Ecto neural progenitor cell (in vitro differentiated cells): ENCODE measurements at places on chromosomes 4 and X.
A peak's percentile ranks its signal among the peaks of the same experiment; 100 is the strongest.

- DNase-seq = no peak
Measured at GRCh38 chr4:84110040-84110439, 389.1 kb downstream of the NKX6-1 start.

- DNase-seq = no peak
Measured at GRCh38 chr4:40197879-40198689, 1.3 kb downstream of the RHOH start.

DNA sequence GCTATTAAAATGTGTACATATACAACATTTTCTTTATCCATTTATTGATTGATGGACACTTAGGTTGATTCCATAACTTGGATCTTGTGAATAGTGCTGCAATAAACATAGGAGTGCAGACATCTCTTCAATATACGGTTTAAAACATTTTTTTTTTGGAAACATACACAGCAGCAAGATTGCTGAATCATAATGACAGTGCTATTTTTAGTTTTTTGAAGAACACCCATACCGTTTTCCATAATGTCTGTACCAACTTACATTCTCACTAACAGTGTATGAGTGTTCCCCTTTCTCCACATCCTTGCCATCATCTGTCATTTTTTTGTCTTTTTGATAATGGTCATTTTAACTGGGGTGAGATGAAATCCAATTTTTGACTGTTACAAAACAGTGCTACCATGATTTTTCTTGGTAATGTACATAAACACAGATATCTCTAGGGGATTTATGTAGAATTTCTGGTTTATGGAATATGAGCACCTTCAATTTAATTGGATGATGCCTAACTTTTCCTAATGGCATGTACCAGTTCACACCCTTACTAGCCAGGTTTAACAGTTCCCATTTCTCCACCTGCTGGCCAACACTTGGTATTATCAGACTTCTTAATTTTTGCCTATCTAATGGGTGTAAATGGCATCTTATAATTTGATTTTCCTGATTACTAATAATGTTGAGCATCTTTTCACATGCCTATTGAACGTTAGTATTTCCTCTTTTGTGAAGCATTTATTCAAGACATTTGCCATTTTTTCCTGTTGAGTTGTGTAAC, 21.0 kb upstream of the TMSB15B start:
- DNase-seq = no peak

DNA sequence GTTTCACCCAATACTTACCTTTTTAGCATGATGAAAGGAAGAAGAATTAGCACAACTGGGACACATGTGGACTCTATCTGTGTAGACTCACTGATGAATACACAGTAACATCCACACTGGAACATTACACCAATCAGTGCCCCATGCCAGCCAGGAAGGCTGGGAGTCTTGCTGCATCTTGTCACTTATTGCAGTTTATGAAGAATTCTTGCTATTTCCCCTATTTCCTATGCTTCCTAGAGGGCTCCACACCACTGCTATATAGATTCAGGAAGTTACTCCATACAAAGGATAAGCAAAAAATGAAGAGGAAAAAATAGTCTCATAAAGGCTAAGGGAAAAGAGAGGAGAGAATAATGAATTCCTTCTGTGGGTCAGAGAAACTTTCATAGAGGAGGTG, 201.0 kb downstream of the CAMK2D start:
- no peak for DNase-seq

DNA sequence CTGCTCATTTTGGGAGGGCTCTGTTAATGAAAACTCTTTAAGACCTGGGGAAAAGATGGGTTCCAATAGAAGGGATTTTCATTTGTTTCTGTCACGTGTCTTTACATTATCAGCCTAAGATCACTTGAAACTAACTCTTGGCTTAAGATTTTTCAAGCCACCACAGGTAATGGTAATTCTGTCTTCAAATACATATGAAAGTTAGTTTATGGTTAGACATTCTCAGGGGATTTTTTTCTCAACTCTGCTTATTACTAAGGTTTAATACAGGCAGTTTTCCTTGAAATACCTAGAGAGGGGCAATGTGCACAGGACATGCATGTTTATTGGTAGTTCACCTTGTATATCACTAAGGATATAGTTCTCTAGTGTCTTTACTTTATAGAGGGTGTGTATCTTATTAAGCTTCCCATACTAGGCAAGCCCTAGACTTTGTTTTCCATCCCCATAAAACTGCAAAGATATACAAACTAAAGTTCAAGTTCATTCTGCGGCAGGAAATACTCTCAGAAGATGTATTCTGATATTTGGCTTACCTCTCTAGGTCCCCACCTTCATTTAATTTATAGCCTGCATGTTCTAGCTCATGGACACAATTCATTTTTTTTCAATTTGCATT, 38.2 kb upstream of the MYOZ2 start:
- DNase-seq = no peak

DNA sequence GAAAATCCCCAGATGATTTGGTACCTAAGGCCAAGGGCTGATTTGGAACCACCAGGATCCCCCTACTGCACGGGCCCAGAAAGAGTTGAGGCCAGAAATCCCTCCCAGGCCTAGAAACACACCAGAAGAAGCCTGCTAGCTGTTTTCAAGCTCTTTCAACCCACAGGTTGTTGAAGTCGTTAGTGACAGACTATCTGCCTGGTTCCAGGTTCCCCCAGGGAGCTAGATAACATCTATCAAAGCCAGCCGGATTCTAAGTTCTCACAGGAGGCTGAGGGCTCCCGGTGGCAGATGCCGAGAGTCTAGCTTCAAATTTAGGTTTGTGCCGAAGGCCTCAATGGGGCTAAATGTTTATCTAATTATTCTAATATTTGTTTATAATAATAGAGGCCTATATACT, 132.0 kb upstream of the ATP6AP2 start:
- no peak for DNase-seq

- no peak for DNase-seq
Measured at GRCh38 chr4:122046255-122046654, 94.4 kb upstream of the TRPC3 start.

- DNase-seq = peak; percentile 85
Measured at GRCh38 chrX:152637649-152638442, at the start of gene GABRQ. TSS of gene GABRQ (plus strand) at chrX:152637895. CDS start at chrX:152638203, 308 bp downstream.

DNA sequence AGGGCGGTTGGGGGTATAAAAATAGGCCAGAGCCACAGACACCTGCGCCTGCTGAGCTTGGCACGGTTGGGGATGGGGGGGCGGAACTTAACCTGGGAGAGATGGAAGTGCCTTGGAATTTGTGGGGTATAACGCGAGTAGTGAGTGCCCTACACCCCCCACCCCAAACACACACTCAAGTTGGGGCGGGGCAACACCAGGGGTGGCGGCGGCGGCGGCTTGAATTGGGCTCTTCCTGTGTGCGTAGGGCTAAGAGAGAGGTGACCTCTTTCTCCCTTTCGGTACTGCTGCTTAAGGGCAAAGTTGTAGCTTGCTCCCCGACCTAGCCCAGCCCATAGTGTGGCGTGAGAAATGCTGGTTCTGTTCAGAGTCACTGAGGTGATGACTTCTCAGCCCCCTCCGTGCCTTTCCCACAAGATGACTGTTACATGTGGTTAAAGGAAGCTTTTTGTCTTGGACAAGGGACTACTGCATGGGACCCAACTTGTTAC, 839 bp downstream of the STK26 start:
- no peak for DNase-seq

GRCh38 chr4:89482251-89482650, 174.7 kb upstream of the GPRIN3 start:
- DNase-seq = no peak

DNA sequence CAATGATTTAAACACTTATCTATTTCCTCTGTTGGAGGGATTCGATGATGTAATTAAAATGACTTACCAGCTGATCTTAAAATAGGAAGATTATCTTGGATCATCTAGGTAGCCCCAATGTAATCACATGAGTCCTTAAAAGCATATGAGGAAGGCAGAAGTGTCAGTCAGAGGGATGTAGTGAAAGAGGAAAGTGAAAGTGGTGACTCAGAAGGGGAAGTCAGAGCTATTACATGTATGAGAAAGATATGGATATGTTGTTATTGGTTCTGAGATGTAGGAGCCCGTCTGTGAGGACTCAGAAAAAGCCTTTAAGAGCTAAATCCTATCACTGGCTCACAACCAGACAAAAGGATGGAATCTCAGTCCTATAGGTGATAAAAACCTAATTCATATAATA, 456.4 kb downstream of the DACH2 start:
- DNase-seq = no peak

- DNase-seq = no peak
Measured at GRCh38 chr4:1598206-1599025, 85.7 kb downstream of the FAM53A start.

- DNase-seq = no peak
Measured at GRCh38 chr4:85867271-85867670, 392.3 kb downstream of the ARHGAP24 start.

DNA sequence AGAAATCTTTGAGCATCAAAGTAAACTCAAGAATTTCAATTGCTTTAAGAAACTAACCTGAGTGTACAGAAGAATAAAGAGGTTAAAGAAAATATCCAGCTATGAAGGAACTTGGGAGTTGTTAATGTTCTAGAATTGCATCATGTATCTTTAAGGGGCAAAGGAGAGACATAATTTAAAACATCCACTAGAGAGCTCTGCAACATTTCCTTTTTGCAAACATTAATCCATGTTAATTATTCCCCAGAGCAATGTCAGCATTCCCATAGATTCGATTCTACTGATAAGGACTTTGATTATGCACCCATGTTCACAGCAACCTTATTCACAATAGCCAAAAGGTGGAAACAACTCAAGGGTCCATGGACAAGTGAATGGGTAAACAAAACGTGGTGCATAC, 80.2 kb upstream of the SORBS2 start:
- no peak for DNase-seq

DNA sequence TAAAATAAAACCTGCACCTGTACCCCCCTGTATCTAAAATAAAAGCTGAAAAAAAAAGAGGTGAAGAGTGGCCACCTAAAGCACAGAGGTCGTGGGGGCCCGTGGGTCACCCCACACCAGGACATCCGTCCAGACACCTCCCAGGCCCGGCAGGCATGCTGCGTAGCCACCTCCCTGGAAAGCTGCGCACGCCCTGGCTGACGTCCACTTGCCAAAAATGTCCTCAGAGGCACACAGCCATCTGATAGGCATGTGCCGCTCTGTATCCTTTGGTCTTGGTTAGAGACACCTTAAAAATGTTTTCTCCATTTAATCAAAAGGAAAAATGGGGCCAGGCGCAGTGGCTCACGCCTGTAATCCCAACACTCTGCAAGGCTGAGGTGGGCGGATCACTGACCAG, 17.7 kb downstream of the FAM53A start:
- no peak for DNase-seq

GRCh38 chr4:99180382-99181070, 36.4 kb upstream of the ADH4 start:
- DNase-seq = no peak

GRCh38 chr4:183503497-183504063, 1.3 kb upstream of the ING2 start:
- no peak for DNase-seq

DNA sequence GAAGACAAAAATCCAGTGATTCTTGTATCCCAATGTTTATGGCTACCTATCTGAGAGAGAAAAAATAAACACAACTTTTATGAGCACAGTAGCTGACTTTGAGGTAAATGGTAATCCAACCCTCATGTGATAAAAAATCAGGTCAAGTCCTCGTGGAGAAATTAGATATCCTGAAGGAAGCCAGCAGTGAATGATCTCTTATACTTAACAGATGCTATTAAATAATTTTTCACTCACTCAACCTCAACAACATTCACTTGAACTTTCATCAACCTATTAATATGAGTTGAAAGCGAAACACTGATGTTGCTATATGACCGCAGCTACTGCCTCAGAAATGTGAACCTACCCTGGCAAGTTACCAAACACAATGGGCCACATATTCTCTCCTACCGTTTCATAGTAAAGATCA, 105.4 kb downstream of the GPC3 start:
- no peak for DNase-seq

- DNase-seq = no peak
Measured at GRCh38 chr4:99755223-99755944, 61.2 kb upstream of the DAPP1 start.

- no peak for DNase-seq
Measured at GRCh38 chr4:16136827-16137226, 53.0 kb upstream of the PROM1 start.

DNA sequence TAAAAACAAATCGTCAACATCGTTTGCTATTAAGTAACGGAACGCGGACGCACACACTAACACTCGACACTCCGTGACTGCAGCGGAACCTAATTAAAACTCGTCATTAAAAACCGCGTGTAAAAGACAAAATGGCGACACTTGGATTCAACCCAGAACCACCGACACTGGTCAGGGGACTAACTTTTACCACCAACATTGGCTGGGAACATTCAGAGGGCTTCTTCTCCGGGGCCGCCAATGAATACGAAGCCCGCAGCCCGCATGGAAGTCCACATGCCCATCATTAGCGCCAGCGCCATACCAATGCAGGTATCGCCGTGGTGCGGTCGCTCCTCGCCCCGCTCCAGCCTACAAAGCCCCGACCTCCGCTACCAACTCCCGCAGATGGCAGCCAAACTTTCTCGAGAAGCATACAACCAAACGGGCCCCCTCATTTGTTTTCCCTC, 498 bp downstream of the RBMX start:
- no peak for DNase-seq

DNA sequence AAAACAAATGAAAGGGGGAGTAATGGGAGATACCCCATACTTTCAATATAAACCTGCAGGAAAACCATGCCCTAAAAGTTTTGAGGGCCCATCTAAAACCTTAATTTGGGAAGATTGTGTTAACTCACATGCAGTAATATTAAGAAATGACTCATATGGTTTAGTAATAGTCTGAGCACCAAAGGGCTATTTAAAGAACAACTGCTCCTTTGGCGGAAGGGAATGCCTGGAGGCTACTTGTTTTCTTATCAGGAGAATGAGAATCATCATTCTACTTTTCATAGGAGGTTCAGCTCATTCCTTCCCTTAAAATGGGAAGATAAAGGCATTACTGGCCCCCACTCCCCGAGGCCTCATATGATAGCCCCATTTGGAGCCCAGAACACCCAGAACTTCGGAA, 47.6 kb downstream of the SPIN3 start:
- DNase-seq = no peak

DNA sequence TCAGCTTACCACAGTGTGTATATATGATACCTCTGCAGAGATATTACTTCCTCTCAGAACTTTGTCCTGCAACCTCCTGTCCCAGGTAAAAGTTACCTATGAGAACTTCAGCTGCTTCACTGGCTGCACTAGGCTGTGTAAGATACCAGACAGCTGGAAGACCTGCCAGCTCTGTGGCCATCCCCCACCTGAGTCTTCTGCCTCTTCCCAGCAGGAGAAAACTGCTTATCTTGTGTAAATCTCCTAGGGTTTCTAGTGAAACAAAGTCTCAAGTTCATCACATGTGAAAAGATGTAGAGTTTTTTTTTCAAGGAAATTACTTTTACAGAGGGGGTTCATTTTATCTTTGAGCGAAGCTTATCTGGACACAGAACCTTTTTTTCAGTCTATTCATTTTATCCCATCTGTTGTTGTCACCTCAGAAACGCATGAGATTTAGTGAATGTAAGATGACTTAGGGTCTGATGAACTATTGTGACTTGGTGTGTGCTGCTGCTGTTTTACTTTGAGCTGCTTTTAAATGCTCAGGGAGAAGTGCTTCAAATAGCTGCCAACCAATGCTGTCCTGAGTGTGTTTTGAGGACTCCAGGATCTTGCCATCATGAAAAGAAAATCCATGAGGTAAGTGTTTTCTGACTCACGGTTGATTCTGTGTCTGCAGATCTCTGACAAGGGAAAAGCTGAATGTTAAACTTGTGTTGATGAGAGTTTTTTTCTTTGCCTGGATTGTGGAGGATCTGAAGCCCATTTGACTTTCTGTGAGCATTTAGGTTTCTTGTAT, 187.8 kb downstream of the FRAS1 start:
- no peak for DNase-seq

- peak; percentile 54 for DNase-seq
Measured at GRCh38 chrX:119757979-119758730, at the start of gene SOWAHD. TSS of gene SOWAHD (plus strand) at chrX:119758588. CDS start at chrX:119758668, 80 bp downstream.
